ENCODE measurements at places on chromosomes 16 and 17.

DNA sequence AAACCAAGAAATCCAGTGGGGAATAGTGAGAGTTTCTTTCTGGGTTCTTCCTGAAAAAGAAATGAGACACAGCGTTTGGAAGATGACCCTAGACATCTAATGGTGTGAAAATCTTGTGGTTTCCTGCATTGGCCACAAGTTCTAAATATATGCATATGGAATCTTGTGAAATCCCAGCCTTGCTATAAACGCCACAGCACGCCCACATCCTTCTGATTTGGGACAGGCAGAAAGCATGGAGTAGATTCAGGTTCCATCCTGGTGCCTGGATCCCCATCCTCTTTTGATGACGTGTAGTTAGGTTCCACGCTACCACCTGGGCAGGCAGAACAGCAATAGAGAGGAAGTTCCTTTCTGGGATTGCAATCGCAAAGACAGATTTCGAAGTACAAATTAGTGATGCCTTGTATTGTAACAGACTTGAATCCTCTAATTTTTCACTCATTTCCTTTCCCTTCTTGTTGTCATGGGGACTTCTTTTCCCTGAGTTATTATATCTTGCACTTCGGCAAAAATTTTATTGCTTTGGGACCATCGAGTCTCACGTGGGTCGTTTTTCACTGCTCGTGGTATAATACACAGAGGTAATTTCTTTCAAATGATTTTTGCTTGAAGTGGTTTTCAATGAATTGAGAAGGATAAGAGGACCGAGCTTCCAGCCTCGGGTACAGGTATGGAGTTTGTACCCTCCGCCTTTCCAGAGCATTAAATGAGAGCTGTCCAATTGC lies 37.6 kb downstream of the HS3ST4 start:
- DNase-seq: no peak

- DNase-seq: no peak
Observed at GRCh38 chr16:10362077-10362863, 23.6 kb upstream of the ATF7IP2 start.

- no peak for DNase-seq
Observed at GRCh38 chr17:5003214-5003867, 5.6 kb downstream of the KIF1C start.

DNA sequence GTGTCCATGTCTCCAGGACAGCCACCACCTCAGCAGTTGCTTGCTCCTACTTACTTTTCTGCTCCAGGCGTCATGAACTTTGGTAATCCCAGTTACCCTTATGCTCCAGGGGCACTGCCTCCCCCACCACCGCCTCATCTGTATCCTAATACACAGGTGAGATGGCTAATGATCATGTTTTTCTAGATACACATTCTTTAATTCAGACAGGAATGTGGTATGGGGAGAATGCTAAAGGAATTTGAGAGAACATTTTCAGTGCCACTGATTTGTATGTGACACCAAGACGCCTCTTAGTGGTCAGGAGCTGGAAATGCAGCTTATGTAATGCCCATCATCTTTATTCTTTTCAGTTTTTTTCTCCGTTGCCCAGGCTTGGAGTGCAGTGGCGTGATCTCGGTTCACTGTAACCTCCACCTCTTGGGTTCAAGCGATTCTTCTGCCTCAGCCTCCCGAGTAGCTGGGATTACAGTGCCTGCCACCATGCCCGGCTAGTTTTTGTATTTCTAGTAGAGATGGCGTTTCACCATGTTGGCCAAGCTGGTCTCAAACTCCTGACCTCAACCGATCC lies 8.9 kb upstream of the RAPGEFL1 start:
- DNase-seq: no peak

GRCh38 chr16:47049901-47050583 lies 76.6 kb upstream of the DNAJA2 start:
- no peak for DNase-seq

DNA sequence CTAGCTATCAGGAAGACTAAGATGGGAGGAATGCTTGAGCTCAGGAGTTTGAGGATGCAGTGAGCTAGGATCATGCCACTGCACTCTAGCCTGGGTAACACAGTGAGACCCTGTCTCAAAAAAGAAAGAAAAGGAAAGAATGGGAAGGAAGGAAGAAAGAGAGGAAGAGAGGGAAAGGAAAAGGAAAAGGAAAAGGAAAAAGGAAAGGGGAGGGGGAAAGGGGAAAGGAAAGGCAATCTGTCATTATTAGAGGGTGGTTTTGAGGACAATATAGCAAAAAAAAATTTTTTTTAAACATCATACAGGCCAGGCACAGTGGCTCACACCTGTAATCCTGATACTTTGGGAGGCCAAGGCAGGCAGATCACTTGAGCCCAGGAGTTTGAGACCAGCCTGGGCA lies 20.4 kb downstream of the JUP start:
- DNase-seq: no peak

GRCh38 chr17:2049333-2050299 lies 5.3 kb upstream of the HIC1 start:
- DNase-seq: peak; percentile 84

- no peak for DNase-seq
Observed at GRCh38 chr17:75610103-75610984, 22.7 kb downstream of the MYO15B start.

DNA sequence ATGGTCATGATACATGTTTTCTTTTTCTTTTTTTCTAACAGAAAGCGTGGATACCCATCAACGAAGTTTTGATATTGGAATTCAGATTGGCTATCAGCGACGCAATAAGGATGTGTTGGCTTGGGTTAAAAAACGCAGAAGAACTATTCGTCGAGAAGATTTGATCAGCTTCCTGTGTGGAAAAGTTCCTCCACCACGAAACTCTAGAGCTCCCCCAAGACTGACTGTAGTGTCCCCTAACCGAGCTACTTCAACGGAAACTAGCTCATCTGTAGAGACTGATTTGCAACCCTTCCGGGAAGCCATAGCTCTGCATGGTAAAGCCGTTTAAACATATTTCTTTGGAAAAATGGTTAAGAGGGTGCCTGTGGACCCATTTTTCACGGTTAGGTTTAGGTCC lies 11.5 kb downstream of the HAPSTR1 start:
- no peak for DNase-seq
